ENCODE measurements at places on chromosomes 5 and 9.

DNA sequence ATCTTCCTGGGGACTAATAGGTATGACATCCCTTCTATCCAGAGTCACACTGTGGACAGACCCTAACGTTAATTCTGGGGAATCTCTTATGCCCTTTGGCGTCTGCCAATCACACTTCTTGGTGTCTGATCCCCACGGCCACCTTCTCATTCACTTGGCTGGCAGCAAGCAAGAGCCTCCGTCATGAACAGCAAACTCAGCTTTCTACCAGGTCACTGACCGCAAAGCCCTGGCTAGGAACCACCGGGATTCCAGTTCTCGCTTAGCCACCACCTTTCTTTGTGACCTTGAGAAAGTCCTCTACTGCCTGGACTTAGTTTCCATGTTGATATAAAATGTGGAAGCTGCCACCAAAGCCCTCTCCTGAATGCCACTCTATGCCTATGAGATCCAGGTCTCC lies 67.7 kb upstream of the FCN1 start:
- no peak for DNase-seq

DNA sequence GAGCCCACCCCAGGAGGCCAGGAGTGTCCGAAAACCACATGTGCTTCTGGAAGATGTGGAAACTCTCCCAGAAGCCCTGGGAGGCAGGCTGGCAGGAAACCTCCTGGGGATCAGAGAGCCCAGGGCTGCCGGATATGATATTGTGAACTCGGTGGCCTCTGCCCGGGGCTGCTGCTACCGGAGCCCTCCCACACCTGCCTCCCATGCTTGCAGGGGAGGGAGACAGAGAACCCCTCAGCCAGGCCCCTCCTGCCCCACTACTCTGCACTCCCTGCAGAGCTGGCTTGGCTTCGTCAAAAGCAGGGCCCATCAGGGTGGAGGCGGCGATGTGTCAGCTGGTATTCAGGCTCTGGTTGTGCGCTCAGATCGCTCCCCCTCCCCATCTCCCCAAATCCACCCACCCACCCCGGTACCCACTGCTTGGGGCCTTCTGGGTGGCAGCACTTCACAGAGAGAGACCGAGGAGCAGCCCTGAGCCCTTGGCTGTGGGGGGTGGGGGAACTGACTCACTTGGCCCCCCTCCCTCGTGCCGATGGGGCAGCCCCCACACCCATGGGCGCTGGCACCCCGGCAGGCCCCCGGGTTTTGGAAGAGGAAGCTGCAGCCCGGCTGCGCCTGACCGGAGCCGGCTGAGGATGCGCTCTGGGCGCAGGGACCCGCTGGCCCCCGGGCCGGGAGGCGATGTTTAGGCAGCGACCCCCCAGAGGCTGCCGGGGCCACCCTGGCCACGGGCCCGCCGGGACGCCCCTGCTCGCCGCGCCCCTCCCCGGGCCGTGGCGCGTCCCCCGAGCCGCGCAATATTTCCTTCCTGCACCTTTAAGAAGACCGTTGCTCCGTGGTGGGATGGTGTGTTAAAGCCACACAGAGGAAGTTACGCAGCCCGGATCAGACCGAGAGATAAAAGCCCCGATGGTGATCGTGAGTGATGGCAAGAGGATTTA lies 786 bp upstream of the NTNG2 start:
- peak; percentile 57 for DNase-seq

- DNase-seq, result no peak
These were observed 70.0 kb downstream of the IRX2 start for GRCh38 chr5:2681476-2681875.

DNA sequence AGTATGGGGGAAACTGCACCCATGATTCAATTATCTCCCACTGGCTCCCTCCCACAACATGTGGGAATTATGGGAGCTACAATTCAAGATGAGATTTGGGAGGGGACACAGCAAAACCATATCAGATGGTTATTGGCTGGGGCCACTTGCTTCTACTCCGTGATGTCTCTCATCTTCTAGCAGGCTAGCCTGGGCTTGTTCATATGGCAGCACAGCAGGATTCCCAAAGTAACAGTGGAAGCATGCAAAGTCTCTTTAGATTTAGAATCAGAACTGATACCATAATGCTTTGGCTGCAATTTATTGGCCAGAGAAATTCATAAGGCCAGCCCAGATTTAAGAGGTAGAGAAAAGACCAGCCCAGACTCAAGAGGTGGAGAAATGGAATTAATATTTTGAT lies 126.2 kb downstream of the PTTG1 start:
- DNase-seq, result peak; percentile 39

DNA sequence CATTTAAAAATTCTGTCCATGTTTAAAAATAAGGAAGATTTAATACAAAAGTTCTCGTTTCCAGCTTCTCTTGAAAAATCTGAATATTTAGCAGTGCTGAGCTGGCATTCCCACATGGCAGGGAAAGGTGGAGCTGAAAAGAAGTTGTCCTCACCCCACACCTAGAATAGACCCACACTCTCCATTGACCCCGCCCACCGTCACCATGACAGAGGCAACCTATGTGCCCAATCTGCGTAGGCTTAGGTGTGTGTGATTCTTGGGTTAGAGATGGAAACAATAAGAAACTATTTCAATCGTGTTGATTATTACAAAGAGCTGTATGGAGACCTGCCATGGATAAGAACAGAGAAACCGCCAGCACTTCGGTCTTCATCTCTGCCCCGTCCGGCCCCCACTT lies 8.9 kb upstream of the STK32A start:
- DNase-seq, result no peak

- no peak for DNase-seq
These were observed 136.7 kb upstream of the ZNF462 start for GRCh38 chr9:106726070-106726815.

DNA sequence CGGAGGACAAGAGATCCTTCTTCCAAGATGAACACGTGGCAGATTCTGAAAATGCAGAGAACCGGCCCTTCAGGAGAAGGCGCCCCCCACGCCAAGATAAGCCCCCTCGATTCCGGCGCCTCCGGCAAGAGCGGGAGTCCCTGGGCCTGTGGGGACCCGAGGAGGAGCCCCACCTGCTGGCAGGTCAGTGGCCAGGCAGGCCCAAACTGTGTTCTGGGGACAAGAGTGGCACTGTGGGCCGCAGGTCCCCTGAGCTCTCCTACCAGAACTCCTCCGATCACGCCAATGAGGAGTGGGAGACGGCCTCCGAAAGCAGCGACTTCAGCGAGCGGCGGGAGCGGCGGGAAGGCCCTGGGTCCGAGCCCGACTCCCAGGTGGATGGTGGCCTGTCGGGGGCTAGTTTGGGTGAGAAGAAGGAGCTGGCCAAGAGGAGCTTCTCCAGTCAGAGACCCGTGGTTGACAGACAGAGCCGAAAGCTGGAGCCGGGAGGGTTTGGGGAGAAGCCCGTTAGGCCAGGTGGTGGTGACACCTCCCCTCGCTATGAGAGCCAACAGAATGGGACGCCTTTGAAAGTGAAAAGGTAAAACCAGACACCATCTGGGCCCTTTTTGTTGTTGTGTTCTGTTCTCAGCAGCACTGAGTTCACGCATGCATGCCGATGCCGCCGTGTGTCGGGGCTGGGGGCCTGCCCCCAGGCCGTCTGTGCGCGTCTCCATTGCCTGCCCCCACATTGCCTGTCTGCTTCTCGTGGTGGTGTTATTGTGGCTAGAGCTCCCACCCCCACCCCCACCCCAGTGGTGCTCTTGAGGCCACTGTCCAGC lies 26.6 kb upstream of the POMT1 start:
- no peak for DNase-seq

GRCh38 chr5:73896097-73896496 lies 270.1 kb downstream of the ARHGEF28 start:
- no peak for DNase-seq

- peak; percentile 99 for DNase-seq
These were observed 75.6 kb downstream of the USP20 start for GRCh38 chr9:129910628-129911567.

DNA sequence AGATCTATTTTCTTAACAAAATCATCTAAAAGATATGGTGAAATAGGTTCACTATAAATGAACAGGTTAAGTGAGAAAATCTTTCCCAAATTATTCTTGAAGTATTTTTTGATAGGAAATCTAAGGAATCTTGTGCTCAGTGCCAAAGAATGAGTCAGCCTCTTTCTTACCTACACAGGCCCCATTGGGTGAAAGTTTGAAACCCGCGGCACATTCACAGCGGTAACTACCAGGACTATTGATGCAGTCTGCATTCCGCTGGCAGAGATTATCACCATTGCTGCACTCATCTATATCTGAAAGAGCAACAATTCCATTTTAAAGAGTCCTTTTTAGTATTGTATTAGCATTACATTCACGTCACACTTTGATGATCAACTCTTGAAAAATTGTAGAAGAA lies 221.8 kb downstream of the SLC12A2 start:
- DNase-seq, result no peak

DNA sequence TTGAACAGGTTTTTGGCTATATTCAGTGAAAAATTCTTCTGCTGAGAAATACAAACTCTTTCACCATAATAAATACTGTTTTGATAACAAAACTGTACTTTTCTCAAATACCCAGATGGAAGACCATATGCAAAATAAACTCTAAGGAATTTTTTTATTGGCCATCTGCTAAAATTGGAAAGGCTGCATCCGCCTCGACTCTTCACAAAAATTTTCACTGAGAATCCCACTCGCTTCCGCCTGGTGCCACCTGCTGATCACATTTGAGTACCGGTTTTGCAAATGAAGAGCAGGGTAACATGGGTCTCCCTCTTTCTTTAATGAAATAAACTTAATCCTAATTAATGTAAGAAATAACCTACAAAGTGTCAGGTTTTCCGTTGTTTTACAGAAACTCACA lies 76.4 kb downstream of the TTLL11 start:
- no peak for DNase-seq

GRCh38 chr5:173452119-173452905 lies 124.1 kb upstream of the STC2 start:
- peak; percentile 32 for DNase-seq

GRCh38 chr5:172895549-172895948 lies 61.5 kb downstream of the ERGIC1 start:
- no peak for DNase-seq

DNA sequence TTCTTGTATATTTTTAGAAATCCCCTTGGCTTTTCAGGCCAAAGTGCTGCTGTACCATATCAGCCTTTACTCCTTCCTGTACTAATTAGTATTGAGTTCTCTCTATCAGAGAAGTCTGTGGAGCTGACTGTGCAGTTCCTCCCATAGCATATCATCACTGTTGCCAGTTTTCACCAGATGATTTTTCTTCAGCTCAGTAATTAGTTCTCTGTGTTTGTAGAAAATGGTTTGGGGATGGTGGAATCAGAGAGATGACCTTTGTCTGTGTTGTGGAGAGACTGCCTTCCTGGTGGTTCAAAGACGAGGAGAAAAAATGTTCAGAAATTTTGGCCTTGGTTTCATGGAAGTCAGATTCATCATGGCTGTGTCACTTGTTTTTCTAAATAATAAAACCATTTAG lies 227.5 kb upstream of the ACTBL2 start:
- no peak for DNase-seq

- peak; percentile 88 for DNase-seq
These were observed 44.1 kb downstream of the DCP2 start for GRCh38 chr5:113020461-113021273.

DNA sequence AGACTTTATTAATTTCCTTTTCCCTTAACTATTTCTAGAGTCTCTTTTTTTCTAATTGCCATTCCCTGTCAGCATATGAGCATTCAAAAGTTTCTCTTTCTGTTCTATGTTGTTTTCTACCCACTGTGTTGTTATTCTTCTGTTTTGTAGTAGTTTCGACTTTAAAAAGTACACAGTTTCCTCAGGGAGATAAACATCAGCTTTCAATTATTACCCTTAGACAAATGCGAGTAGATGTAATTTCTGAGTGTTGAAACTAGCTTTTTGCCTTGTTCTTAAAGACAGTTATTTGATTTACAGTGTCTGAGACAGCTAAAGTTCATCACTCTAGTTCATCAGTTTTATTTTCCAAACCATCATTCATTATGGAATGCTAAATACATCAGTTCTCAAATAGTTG lies 19.5 kb downstream of the MTREX start:
- DNase-seq, result no peak

DNA sequence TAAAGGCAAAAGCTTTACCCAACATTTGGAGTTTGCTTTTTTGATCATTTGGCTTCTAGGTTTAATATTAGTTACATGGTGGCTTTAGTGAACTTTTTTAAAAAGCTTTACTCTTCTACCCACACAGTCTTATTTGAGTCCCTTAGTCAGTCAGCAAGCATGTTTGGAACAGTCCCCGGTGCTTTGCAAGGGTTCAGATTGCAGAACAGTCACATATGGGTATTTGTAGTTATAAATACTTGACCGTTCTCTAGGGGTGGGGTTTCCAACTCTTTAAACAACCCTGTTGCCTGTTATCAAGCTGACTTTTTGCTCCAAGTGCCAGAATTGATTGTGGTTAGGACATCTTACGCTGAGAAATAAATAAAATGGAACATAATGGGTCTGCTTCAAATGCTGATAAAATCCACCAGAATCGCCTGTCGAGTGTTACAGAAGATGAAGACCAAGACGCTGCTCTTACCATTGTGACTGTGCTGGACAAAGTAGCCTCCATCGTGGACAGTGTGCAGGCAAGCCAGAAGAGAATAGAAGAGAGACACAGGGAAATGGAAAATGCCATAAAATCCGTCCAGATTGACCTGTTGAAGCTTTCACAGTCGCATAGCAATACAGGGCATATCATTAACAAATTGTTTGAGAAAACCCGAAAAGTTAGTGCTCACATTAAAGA lies at the start of gene CAVIN4:
Gene CAVIN4, plus strand, starts transcription at position 304 of the 673 bp plus-strand sequence. Its CDS starts 65 bp downstream, at position 369.
- DNase-seq, result no peak

DNA sequence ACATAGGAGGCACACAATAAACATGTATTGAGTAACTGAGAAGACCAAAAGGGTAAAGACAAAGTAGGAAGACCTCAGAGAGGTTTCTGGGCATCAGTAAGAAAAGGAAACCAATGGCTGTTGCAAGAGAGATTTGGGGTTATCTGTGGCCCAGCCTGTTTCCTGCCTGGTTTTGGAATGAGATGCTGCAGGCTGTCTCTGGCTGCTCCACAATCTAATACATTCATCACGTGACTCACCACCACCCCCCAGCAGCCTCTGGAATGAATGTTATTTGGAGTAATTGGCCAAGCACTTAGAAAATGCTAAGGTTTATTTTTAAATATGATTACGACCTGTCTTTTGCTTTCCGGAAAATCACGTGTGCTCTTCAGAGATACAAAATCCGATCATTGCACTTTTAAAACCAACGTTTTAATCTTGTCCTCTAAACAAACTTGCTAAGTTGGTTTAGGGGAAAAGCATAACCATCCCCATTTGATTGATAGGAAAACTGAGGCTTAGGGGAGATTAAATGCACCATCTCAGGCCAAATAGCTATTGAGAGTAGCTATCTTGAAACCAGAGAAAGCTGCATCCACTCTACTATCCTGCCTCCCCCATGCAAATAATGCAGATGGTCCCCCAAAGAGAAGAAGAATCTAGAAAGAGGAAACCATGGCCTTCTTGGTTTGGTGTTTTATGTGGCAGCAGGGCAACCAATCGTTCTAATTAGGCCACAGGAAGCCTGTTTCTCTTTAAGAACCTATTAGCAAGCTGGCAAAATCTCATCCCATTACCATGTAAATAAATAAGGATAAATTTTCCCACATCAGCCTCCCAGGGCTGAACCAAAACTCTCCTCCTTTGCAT lies 151.8 kb upstream of the ADRA1B start:
- no peak for DNase-seq

Measured in mammary epithelial cell (primary cell).